Activated CD8-positive, alpha-beta memory T cell treated with anti-CD3 and anti-CD28 coated beads, Interleukin-2, amount 10 ng/mL, durations not matched to agents 7 days and 5 days (primary cell): ENCODE measurements at places on chromosomes 5 and 9. TPM values are rescaled to one million over a fixed set of nuclear protein-coding genes. Genes with fewer than 3 reads are reported as not detected.

PDE6A gene
- not detected for total RNA-seq

CDH12 gene
- total RNA-seq, result not detected

OCLN gene
- total RNA-seq, result 0.91 TPM

TNPO1 gene
- 87.8 TPM for total RNA-seq

LCN2 gene
- total RNA-seq, result not detected

FXN gene
- 33.9 TPM for total RNA-seq

HOMER1 gene
- 2.5 TPM for total RNA-seq

ZNF300 gene
- total RNA-seq, result 0.26 TPM

GLRA1 gene
- not detected for total RNA-seq

PHYKPL gene
- 120 TPM for total RNA-seq

CACNA1B gene
- not detected for total RNA-seq

BHMT gene
- total RNA-seq, result not detected

KIF12 gene
- total RNA-seq, result not detected

CDO1 gene
- total RNA-seq, result not detected

LHX2 gene
- total RNA-seq, result not detected

PCDHGA11 gene
- not detected for total RNA-seq

PRR16 gene
- total RNA-seq, result not detected

OGN gene
- total RNA-seq, result not detected

IFNK gene
- not detected for total RNA-seq

PHPT1 gene
- 116 TPM for total RNA-seq

TIMD4 gene
- 4.6 TPM for total RNA-seq

ANGPTL2 gene
- total RNA-seq, result not detected

CDX1 gene
- total RNA-seq, result not detected

SPATA31A3 gene
- total RNA-seq, result not detected

IRX1 gene
- total RNA-seq, result not detected

TCF7 gene
- 7.0 TPM for total RNA-seq

FCN2 gene
- not detected for total RNA-seq

HCN1 gene
- not detected for total RNA-seq

FAM221B gene
- total RNA-seq, result not detected

C1QTNF3 gene
- total RNA-seq, result 3.8 TPM

GAPT gene
- not detected for total RNA-seq

ATP10B gene
- total RNA-seq, result not detected

PHF24 gene
- total RNA-seq, result not detected

TMOD1 gene
- 1.0 TPM for total RNA-seq

AMBP gene
- total RNA-seq, result not detected

PRELID2 gene
- 2.2 TPM for total RNA-seq

HRH2 gene
- total RNA-seq, result 21.4 TPM

PCDHGC3 gene
- total RNA-seq, result not detected

FOXD4L5 gene
- total RNA-seq, result 0.18 TPM

KCNIP1 gene
- not detected for total RNA-seq

PRRX2 gene
- total RNA-seq, result not detected

PHF19 gene
- total RNA-seq, result 254 TPM

KCNN2 gene
- not detected for total RNA-seq

SLC45A2 gene
- total RNA-seq, result 0.21 TPM

GABRA6 gene
- total RNA-seq, result not detected

SLC34A1 gene
- 0.19 TPM for total RNA-seq

IRX2 gene
- total RNA-seq, result not detected

OR1L1 gene
- total RNA-seq, result not detected

ZFP2 gene
- not detected for total RNA-seq

LCN9 gene
- total RNA-seq, result not detected

LOX gene
- total RNA-seq, result not detected

SCGB3A2 gene
- total RNA-seq, result not detected

CER1 gene
- not detected for total RNA-seq
